ENCODE measurements at places on chromosomes 12 and 14.

- DNase-seq = no peak
Observed at GRCh38 chr12:204261-204678, 9.7 kb downstream of the SLC6A12 start.

- no peak for DNase-seq
Observed at GRCh38 chr14:63692310-63693020, 35.4 kb downstream of the SGPP1 start.

GRCh38 chr14:53273671-53274072 is 120.5 kb upstream of the DDHD1 start:
- no peak for DNase-seq

DNA sequence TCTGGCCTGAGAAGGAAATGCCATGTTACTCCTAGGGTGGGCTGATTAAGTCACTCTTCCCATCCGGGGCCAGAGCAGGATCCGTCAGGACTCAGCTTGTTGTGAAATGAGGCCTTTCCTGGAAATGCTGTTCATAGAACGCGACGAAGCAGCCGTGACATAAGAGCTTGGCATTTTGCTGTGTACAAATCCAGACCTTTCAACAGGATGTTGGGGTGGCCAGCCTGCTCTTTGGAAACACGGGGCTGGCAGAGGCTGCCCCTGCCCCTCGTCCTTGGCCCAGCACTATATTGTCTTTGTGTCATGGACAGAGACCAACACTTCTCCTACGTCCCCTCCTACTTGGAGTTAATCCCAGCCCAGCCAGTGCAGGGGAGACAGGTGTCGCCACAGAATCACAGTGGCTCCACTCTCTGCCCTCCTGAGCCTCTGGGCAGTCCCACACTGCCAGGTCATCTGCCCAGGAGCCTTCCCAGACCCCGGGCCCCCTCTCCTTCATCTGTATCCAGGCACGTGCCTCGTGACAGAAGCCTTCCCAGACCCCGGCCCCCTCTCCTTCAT is 18.6 kb upstream of the EIF5 start:
- no peak for DNase-seq

DNA sequence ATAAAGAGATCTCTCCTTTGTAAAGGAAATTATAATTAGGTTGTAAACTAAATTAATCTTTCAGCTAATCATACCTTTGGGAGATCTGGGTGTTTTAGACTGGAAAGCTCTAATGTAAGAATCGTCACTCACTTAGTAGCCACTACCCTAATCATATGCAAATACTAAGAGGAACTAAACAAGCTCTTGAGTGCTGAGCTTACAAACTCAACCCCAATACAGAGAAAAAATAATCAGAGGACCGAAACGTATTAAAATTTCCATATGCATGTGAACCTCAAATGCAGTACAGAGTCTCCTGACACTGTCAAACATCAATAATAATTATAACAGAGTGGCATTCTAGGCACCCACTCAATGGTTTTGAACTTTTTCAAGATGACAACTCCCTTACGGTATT is 235.3 kb upstream of the FOXN3 start:
- DNase-seq = no peak

DNA sequence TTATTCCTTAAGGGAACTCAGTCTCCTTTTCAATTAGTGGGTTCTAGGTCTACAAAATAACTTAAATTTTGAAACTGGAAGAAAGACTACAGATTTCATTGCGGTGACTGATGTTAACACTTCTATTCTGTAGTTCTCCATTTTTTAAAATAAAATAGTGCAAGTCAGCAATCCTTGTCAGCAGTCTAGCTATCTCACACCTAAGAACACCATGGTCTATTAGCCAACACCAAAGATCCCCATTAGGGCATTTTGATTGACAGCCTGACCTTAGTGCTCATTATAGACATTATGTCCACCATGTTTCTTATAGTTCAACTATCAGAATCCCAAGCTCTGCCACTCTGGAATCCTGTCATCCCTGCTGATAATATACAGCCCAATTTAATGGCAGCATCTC is 27.4 kb downstream of the GPR65 start:
- no peak for DNase-seq

DNA sequence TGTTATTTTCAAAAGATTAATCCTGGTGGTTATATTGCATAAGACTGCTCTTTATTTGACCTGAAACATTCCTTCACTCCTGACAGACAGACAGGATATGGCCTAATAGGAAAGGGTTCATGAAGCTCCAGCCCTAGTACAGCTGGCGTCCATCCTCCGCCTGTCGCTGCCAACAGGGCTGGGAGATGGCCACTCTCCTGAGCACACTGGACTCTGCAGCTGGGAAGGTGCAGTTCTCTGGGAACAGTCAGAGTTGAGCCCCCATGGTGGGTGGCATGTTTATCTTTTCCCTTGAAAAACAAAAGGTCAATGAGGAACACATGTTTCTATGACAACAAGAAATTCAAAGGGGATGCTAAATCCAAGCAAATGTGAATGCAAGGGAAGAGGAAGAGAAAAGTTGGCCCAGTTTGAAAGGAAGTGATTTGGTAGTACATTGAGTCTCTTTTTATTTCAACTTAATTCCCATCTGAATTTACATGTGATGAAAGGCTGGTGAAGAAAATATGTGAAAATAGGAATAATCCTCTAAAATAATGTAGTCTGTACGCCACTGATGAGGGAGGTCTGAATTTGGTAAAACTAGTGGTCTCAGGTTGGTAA is 89.9 kb upstream of the DCN start:
- no peak for DNase-seq

DNA sequence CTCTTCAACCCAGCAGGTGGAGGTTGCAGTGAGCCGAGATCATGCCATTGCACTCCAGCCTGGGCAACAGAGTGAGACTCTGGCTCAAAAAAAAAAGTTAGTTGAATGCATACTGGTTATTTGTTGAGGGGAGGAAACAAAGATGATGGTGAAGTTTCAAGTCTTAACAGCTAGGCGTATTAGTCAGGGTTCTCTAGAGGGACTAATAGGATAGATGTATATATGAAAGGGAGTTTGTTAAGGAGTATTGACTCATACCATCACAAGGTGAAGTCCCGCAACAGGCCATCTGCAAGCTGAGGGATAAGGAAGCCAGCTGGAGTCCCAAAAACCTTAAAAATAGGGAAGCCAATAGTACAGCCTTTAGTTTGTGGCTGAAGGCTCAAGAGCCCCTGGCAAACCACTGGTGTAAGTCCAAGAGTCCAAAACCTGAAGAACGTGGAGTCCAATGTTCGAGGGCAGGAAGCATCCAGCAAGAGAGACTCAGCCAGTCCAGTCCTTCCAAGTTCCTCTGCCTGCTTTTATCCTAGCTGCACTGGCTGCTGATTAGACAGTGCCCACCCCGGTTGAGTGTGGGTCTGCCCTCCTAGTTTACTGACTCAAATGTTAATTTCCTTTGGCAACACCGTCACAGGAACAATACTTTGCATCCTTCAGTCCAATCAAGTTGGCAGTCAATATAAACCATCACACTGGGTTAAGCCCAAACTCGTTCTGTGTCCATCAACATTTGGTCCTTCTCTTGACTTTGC is 26.1 kb upstream of the PKP2 start:
- DNase-seq = no peak

- DNase-seq = no peak
Observed at GRCh38 chr12:114240288-114240687, 165.7 kb downstream of the TBX5 start.

- no peak for DNase-seq
Observed at GRCh38 chr14:97106166-97106565, 309.0 kb downstream of the VRK1 start.

- DNase-seq = no peak
Observed at GRCh38 chr12:58233886-58234285, 292.5 kb downstream of the ATP23 start.

DNA sequence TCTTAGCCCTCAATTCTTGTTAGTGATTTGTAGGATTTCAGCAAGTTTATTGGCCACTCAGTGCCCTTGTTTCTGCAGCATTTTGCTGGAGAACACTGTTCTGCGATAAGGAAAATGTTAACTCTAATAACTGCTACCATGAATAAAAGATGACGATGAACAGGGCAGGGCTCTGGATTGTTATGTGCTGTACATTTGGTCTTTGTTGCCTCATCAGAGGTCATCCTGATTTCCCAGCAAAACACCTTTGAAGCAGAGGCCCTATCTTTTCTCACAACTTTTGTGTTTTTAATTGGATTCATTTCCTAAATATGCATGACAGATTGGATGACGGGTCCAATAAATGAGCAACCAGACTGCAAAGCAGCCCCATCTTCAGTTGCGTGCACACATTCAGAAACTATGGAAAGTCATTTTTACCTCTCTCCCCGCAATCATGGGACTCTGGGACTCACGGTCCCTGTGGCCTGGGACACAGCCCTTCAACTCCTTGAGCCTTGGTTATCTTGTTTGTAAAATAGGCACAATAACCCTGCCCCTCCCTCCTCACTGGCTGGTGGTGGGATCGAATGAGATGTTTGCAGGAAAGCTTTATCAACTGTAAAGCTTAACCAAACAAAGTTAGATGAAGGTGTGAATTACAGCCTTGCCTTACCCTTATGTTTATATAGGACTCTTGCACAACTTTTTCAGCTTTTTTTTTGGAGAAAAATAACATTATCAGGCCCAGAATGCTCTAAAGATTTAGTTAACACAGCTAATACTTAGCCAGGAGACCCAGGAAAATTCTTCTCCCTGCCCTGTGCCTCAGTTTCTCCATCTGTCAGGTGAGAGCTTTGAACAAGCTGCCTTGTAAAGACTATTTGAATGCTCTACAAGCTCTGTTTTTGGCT is 45.4 kb downstream of the RPH3A start:
- DNase-seq = no peak

- no peak for DNase-seq
Observed at GRCh38 chr12:132354211-132354981, 25.0 kb upstream of the GALNT9 start.

DNA sequence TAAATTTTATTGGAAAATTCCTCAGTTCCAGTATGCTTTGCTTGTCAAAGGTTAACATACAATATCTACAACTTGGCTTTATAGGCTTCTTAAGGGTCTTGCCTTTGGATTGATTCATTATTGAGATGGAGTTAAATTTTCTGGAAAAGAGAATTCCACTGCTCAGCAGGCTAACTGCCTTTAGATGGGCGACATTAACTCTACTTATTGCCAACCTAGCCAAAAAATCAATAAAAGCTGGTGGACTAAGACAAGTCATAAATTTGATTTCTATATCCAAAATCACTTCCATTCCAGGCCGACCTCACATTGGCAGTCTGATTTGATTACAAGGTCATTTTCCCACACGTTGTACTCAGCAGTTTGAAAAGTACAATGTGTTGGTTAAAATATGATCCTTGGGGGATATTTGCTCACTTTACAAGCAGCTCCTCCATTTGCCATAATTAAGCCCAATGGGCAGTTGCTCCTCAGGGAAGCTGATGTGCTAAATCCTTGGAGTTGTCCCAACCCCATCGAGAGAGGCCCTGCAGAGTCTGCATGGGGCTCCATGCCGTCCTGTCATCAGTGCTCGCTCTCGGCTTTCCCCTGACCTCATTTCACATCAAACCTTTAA is 36.1 kb upstream of the CRY1 start:
- DNase-seq = no peak

GRCh38 chr12:111222523-111222922 is 146.4 kb downstream of the PHETA1 start:
- DNase-seq = no peak

- DNase-seq = peak; percentile 34
Observed at GRCh38 chr14:50943943-50944646, at the start of gene PYGL. PYGL (minus strand) TSS chr14:50944483; CDS start chr14:50944403, 80 bp downstream.

DNA sequence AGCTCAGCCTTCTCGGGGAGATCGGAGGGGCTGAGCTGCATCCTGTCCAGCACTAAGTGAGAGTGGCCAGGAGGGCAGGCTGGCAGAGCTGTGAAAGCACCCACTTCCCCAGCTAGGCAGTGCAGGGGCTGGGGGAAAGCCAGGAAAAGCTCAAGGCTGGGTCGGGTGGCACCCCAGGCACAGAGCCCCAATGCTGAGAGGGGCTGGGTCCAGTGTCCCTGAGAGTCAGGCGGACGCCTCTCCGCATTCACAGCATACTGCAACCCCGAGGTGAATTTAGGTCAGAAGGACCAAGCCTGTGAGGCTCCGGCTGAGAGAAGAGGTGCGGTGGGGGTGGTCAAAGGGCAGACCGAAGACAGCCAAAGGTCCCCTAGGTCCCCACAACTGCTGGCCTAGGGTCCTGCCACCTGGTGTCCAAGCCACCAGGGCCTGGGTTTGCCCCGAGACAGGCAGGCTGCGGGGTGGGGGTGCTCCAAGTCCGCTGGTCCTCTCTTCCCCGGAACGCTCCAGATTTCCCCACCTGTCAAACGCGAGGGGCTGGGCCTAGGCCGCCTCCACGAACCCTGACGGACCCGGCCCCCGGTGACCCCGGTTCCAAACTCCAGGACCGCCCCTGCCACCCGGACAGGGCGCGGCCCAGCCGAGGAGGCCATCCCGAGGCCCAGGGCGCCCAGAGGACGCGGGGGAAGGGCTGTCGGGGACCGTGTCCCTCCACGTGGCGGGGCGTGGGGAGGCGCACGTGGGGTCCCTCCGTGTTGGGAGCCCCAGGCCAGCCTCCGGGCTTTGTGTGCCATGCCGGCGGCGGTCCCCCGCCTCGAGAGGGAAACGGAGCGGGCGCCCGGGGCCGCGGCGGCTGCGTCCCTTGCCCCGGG is 527 bp downstream of the CAMKK2 start:
- peak; percentile 64 for DNase-seq

- DNase-seq = no peak
Observed at GRCh38 chr14:61381553-61381952, 60.2 kb downstream of the PRKCH start.

GRCh38 chr12:20393707-20394106 is 25.4 kb downstream of the PDE3A start:
- DNase-seq = no peak

- DNase-seq = no peak
Observed at GRCh38 chr12:97368462-97369163, 94.0 kb upstream of the RMST start.

GRCh38 chr14:28763751-28764256 is 2.8 kb upstream of the FOXG1 start:
- no peak for DNase-seq

DNA sequence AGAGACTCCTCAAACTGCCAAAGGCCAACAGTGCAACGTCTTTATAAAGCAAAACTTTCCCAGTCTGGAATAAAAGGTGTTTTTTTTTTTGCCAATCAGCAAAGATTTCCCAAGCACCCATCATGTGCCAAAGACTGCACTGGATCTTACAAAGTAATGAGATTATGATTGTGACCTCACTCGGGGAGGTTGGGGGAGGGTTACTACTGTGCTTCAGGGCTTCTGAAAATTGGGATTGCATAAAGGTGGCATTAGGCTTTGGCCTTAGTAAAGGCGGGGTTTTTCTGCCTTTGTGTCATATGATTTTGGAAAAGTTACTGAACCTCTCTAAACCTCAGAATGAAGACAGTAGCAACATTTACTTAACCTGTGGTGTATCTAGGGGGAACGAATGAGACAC is 233.8 kb downstream of the DACT1 start:
- DNase-seq = no peak

GRCh38 chr12:1592444-1593173 is 1.8 kb downstream of the FBXL14 start:
- peak; percentile 67 for DNase-seq

DNA sequence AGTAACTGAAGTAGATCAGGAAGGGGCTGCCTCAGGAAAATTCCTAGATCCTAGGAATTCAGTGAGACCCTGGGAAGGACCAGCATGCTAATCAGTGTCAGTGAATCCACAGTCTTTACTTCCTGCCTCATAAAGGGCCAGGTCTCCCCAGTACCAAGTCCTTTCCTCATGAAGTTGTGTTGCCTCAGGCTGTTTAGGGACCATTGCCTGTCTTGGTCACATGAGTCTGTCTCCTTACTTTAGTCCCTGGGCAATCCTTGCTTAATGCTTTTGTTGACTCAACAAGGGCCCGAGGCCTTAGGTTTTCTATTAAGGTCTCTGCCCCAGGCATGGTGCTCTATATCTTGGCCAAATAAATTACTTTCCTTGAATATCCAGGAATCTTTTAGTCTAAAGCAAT is 16.1 kb upstream of the ATF1 start:
- DNase-seq = no peak

GRCh38 chr14:35534208-35534872 is 376 bp downstream of the INSM2 start:
- peak; percentile 31 for DNase-seq
